ENCODE measurements at places on chromosomes 7 and 10. TPM values are rescaled to one million over a fixed set of nuclear protein-coding genes. Genes with fewer than 3 reads are reported as not detected.
A peak's percentile ranks its signal among the peaks of the same experiment; 100 is the strongest.

DNA sequence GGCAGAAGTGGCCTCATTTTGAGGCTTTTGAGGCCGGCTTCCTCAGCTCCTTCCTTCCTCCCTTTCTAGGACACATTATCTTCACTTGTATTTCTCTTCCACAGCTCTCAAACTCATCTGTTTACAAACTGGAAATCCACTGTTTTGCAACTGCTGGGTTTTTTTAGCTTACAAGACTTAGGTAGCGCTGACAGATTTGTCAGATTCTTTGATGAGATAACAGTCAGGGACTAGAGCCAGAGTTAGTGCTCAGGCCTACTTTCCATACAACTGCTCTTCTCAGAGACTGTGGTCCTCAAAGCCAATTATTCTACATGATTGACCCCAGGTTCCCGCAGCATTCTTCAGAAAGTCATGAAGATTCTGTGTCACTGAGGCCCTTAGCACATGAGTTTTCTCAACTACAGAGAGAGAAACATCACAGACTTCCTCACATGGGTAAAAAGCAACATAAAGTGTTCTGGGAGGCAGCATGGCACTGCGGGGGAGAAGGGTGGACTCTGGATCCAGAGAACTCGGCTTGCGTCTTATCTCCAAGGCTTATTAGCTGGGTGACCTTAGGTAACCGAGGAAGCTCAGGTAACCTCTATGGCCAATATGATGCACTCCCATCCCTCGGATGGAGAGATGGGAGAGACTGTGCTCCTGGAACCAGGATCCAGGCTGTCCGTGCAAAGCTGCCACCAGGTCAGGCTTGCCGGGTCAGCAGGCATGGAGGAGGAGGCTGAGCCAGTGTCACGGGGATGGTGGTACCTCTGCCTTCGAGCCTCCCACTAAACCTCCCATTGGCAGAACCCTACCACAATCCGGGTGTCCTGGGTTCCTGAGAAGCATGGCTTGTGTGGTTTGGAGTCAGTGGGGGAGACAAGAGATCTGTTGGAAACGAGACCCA is 10.5 kb downstream of the DDC start:
- no peak for DNase-seq

Gene AGR2
- polyA plus RNA-seq: 111 TPM

DNA sequence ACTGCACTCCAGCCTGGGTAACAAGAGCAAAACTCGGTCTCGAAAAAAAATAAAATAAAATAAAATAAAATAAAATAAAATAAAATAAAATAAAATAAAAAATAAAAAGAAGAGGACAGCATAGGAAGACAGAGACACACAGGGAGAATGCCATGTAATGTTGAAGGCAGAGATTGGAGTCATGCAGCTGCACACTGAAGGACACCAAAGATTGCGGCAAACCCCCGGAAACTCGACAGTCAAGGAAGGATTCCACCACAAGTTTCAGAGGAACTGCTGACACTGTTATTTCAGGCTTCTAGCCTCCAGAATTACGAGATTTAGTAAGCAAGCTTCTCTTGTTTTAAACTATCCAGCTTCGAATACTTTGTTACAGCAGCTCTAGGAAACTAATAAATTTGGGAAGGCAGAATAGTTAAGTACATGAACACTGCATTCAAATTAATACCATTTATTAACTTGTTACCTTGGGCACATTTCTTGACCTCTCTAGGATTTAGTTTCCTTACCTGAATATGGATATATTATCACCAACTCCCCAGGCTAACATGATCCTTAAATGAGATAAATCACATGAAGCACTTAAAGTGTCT is 9.5 kb downstream of the CPED1 start:
- no peak for DNase-seq

DNA sequence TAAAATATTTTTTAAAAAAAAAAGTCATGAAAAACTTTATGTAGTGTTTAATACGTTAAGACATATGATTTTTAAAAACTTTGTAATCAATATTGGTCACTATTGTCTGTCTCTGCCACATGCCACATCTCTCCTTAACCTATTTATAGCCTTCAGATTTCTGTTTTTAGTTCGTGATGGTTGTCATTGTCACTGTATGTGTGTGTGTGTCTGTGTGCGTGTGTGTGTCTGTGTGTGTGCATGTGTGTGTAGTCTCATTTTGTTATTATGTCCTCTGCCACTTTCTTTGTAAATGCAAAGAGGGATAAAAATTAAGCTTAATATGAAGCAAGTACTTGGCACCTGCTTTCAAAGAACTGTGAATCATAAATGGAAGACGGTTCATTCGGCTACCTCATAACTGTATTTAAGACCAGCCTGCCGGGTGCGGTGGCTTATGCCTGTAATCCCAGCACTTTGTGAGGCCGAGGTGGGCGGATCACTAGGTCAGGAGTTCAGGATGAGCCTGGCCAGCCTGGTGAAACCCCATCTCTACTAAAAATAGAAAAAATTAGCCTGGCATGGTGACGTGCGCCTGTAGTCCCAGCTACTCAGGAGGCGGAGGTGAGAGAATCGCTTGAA is 354.0 kb downstream of the ARL4A start:
- no peak for DNase-seq

Gene HYAL4
- 0.93 TPM for polyA plus RNA-seq

Gene ZNF804B
- 0.09 TPM for polyA plus RNA-seq

- DNase-seq: no peak
Observed at GRCh38 chr7:156668130-156668741, 27.7 kb downstream of the RNF32 start.

- peak; percentile 77 for DNase-seq
Observed at GRCh38 chr10:6580279-6581029, 378 bp upstream of the PRKCQ start.

- no peak for DNase-seq
Observed at GRCh38 chr10:82874671-82875070, 999.7 kb downstream of the NRG3 start.

- DNase-seq: no peak
Observed at GRCh38 chr10:133224756-133225372, 5.2 kb upstream of the UTF1 start.

- no peak for DNase-seq
Observed at GRCh38 chr10:79448732-79449049, 3.3 kb upstream of the ZCCHC24 start.

Gene GIGYF1
- 39.0 TPM for polyA plus RNA-seq

Gene CALCR
- polyA plus RNA-seq: not detected

Gene MYO3A
- 4.1 TPM for polyA plus RNA-seq

Data from right lung (tissue), 10 donors.